Upper lobe of left lung (tissue), 6 donors: ENCODE measurements at places on chromosomes 4 and X. TPM values are rescaled to one million over a fixed set of nuclear protein-coding genes. Genes with fewer than 3 reads are reported as not detected.
A peak's percentile ranks its signal among the peaks of the same experiment; 100 is the strongest.

- DNase-seq = no peak
Measured at GRCh38 chr4:42460043-42460442, 62.8 kb downstream of the SHISA3 start.

DNA sequence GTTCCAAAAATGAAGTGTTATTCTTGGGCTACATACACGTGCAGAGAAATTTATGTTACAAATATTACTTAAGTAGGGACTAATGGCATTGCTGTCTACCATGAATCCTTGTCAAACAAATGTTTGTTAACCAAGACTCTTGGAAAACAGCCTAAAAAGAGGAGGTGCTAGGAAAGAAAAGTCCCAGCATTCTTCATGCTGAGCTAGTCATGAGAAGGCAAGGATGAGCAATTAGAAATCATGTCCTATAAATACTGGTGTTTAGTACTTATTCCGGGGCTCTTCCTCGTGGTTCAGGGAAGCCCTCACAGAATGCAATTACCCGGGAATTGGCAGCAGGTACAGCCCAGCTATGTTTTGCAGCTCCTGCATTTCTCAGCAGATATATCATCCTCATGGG, 378.1 kb upstream of the FTHL17 start:
- DNase-seq = no peak

SOD3 gene
- total RNA-seq = 224 TPM

CXCL6 gene
- 0.30 TPM for total RNA-seq

DNA sequence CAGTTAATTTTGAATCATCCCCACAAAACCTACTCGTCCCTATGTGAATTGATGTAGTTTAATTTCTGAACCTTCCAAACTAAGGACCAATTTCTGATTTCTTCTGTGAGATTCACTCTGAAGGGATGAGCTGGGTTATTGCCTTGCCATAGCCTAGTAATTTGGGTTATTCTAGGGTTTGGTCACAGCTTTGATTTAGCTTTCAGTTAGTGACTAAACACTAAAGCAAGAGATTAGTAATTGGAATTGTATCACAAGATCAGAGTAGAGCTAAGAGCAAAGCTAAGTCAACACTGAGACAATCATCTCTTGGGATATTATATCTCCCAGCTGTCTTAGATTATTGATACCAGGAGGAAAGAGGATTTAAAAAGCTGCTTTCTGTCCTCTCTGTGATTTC, 588.0 kb downstream of the CCSER1 start:
- no peak for DNase-seq

CENPVL2 gene
- not detected for total RNA-seq

GRCh38 chrX:137401092-137401491, 164.8 kb upstream of the ZIC3 start:
- no peak for DNase-seq

DNA sequence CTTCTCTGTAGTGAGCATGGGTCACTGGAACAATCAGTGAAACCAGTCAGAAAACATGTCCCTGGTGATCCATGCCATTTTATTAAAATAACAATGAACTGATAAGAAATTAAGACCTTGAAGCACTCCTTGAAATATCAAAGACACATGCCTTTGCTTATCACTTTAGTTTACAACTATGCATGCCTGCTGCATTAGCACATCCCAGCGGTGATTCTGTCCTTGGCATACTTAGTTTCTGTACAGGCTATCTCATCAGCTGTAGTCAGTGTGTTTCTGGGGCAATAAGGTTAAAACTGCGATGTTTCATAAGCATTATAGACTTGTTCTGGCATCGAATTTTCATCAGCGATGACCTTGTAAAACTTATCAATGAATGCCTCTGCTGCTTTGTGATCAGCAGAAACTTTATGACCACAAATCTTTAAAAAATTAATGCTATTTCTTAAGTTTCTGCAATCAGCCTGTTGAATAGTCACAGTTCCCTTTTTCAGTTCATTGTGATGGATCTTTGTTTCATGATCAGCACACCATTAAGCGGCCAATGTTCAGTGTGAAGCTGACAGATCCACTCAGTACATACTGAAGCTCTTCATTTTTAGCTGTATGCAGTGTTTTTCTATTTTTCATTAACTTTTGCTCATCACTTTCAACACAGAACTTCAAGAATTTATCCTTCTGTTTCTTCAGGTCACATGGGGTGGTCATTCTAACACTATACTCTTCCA, 150.5 kb downstream of the RNF150 start:
- DNase-seq = no peak

GRCh38 chrX:132401935-132402334, 86.9 kb downstream of the MBNL3 start:
- no peak for DNase-seq

BTK gene
- total RNA-seq = 40.3 TPM

GRCh38 chr4:38101563-38101962, 141.4 kb downstream of the PTTG2 start:
- DNase-seq = no peak

BEX5 gene
- total RNA-seq = 3.0 TPM

GRCh38 chrX:50770702-50771101, 43.3 kb downstream of the SHROOM4 start:
- DNase-seq = peak; percentile 78

DNA sequence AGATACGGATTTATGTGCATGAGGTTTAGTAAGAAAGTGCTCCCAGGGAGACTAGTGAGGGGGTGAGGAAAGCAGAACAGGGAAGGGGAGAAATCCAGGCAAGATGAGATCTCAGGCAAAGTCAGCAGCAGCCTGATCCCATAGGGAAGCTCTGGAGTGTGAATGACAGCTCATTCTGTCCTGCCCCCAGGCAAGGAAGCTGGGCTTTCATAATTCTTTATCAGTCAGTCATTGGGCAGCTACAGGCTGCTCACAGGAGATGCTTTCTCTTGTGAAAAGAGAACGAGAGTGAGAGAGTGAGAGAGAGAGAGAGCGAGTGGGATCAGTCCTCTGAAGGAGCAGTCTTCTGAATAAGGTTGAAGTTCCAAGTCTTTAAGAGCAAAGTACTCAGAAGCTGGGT, 48.1 kb downstream of the SRPX start:
- no peak for DNase-seq

GAGE12E gene
- total RNA-seq = not detected

DNA sequence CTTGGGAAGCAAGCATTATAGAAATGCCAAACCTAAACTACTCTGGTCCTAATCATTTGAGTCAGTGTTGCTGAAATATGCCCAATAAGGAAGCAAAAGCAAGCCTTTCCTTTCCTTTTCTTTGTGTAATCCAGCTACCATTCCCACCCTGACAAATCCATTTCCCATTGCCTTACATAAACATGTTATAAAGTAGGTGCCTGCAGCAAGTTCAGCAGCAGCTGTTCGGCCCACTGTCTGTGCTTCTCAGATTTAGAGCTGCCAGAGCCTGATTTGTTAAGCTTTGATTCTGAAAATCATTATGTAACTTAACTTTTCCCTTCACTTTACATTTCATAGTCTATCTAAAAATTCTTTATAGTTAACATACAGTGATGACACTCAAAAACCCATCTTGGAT, 148.6 kb downstream of the EPHA5 start:
- DNase-seq = no peak

GRCh38 chr4:36164900-36165630, 79.2 kb downstream of the ARAP2 start:
- no peak for DNase-seq

FTHL17 gene
- not detected for total RNA-seq

DNA sequence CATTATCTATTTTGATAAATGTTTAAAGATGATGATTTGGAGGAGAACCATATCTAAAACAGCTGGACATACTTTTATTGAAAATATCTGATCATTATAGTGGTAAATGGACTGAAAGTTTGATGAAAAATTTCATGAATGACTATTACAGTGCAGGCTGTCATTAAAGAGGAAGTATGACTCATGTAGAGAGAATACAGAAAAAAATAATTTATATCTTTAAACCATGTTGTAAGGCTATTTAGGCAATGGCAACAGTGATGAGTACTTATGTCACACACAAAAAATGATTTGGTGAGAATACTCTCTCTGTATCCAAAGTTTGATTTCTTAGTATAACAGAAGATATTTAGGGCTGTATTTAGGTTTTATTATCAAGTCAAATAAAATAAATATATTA, 3.9 kb upstream of the GLRB start:
- DNase-seq = no peak

DNA sequence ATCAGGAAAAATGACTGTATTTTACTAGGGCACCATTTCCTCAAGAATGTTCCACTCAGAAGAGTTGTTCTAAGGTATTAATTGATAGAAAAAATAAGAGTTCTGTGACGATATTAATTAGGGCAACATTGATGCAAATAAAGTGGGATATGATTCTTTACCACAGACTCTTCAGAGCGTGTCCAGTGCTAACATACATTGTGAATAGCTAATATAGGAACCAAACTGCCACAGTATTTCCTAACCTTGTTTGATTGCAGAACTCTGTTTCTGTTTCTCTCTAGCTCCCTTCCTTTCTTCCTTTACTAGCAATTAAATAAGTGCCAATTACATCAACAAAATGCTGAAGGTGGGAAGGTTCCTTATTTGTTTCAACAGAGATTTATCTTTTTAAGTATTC, 154.1 kb upstream of the CPEB2 start:
- no peak for DNase-seq

- peak; percentile 27 for DNase-seq
Measured at GRCh38 chr4:150078579-150079080, 385 bp downstream of the DCLK2 start.

DNA sequence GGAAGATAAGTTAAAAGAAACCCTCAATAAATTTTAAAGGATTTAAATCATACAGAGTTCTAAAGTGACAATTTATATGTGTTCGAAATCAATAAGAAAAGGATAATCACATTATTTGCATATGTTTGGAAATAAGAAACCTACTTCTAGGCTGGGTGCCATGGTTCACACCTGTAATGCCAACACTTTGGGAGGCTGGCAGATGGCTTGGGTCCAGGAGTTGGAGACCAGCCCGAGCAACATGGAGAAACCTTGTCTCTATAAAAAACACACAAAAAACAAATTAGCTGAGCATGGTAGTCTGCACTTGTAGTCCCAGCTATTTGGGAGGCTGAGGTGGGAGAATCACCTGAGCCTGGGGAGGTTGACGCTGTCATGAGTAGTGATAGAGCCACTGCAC, 8.1 kb upstream of the SAP30 start:
- DNase-seq = no peak

GRCh38 chr4:60885011-60885410, 315.1 kb upstream of the ADGRL3 start:
- no peak for DNase-seq

DNA sequence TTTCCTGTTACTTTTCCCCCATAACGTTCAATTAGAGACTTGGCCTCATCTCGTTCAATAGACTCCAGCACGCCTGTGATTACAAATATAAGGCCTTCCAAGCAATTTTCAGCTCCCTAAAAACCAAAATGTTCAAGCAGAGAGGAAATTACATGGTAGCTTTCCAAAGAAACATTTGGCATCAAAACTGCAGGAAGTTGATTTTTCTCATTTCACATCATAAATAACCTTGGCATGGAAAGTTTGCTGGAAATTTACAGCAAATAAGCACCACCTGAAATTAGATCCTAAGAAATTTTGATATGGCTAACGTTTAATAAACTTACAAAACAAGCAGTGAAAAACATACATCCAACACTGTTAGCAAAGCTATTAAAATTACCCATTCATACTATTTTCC, 53.3 kb downstream of the RFC1 start:
- DNase-seq = no peak

- DNase-seq = no peak
Measured at GRCh38 chrX:153831429-153832150, 1.2 kb upstream of the PDZD4 start.

GRCh38 chr4:145530662-145531061, 49.0 kb downstream of the SMAD1 start:
- no peak for DNase-seq

DCAF8L2 gene
- total RNA-seq = not detected

- no peak for DNase-seq
Measured at GRCh38 chr4:187732524-187732923, 263.0 kb upstream of the ZFP42 start.

GRCh38 chrX:37646254-37646653, 39.3 kb upstream of the XK start:
- no peak for DNase-seq

BTC gene
- 3.4 TPM for total RNA-seq

PPP3CA gene
- 39.3 TPM for total RNA-seq

- DNase-seq = no peak
Measured at GRCh38 chrX:55342533-55343501, 78.1 kb upstream of the PAGE3 start.

DNA sequence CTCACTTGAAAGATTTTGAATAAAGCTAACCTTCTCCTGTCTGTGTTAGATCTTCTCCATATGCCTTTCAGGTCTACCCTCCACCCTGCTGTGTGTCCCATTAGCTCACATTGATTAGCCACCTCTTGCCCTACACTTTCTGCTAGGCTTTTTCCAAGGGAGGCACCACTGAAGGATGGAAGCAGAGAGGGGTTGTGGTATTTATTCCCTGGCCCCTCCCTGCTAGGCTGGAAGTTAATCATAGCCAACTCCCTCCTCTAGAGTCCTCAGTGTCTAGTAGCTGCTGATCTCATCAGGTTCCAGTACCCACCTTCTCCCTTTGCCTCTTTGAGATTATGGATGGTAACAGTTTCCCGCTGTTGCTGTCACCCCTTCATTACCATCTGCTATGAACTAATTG, 8.9 kb upstream of the SMIM43 start:
- DNase-seq = no peak

GRCh38 chr4:180610324-180610723, 1632.9 kb upstream of the TENM3 start:
- no peak for DNase-seq
